CD4-positive, alpha-beta T cell treated with Interleukin-6 at 100 ng/mL for 8 hours (primary cell): ENCODE measurements at places on chromosomes 12 and 14.

- peak; percentile 98 for DNase-seq
Measured at GRCh38 chr12:95217377-95218149, at the start of the genes FGD6 and VEZT. FGD6 (minus strand) TSS chr12:95217467; CDS start chr12:95217240, 227 bp downstream. VEZT (plus strand) TSS chr12:95217807; CDS start chr12:95217851, 44 bp downstream.

GRCh38 chr12:110576504-110576903 is 6.6 kb downstream of the PPTC7 start:
- no peak for DNase-seq

DNA sequence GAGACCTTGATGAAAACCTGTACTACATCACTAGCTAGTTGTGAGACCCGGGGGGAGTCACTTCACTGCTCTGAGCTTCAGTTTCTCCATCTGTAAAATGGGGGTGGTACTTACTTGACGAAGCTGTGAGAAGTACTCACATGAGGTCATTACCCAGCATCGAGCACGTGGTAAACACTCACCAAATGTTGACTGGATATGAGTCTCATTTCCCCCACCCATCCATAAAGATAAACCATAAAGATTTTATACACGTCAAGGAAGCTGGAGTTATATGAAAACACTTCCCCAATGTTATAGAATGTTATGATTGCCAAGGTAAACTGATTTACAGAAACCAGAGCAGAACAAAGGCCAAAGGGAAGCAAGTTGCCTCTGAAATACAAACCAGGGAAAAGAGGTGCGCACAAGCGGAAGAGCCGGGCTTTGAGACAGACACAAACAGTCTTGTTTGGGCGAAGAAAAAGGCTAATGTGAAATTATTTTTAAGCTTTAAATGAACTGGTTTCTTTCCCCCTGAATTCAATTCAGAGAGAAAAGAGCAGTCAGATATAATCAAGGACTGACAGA is 536.8 kb downstream of the MED13L start:
- no peak for DNase-seq

DNA sequence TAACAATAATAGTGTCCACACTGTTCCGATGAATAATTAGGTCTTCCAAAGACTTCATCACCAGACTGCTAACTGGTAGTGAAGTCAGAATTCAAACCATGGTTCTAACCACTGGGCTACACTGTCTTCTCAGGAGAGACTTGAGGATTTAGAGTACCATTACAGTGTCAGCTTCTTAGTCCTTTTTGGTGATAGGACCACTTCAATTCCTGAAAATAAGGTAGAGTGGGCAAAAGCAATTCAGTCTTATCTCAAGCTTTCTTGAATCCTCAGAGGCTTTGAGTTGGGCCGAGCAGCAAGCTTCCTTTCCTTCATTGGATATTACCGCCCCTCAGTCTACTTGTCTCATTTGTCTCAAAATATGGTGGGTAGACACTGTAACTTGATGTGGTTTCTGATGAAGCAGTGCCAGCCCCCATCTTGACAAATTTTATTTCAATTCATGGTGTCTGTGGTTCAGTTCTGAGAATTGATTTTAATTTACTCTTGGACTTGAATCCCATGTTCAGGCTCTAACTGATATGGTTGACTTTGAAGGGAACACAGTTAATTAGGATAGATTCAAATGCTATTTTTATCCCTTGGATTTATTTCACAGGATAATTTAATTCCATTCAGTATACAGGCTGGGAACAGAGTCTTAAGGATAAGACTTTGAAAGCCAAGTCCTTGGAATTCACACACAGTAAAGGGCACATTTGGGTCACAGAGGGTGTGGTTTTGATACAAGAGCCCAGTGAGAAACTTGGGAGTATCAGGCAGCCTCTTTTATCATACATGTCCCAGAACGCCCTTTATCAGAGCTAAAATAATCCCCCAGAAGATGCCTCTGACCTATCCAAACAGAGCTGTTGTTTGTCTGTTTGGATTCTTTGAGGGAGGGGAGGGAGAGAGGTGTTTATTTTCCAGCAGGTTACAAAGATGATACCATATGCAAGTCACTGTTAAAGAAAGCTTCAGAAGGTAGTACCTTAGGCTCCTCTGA is 167.3 kb downstream of the PRKCH start:
- no peak for DNase-seq

DNA sequence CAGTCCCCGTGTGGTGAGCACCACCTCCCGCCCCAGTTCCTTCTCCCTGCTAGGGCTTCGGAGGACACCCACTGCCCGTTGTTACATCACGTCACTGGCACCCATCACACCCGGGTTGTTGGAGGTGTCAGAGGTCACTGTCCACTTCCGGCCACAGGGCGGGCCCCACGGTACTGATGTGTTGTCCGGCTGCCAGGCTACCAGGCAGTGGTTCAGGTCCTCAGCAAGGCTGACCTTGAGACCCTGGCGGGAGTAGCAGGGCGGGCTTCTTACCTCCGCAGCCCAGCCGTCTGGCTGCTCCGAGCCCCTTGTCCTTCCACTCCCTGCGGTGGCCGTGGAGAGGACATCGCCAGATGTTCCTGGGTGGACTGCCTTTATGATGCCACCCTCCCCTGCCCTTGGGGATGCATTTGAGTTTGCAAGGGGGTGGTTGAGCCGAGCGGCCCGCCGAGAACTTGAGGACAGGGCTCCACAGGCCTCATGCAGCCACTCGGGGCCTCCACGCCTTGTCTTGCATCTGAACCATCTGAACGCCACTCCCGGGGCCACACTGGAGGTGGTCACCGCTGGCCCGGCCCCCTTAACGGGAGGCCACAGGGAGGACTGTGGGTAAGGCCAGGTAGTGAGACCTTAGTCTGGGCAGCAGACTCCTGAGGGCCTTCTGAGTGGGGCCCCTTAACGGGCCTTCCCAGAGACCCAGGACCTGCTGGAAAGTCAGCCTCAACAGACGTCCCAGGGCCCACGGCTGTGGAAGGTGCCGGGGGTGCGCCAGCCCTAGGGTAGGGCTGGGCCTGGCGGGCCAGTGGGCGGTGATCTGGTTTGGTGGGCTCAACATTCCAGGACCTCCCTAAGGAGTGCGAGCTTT is 27.1 kb upstream of the PLD4 start:
- no peak for DNase-seq

DNA sequence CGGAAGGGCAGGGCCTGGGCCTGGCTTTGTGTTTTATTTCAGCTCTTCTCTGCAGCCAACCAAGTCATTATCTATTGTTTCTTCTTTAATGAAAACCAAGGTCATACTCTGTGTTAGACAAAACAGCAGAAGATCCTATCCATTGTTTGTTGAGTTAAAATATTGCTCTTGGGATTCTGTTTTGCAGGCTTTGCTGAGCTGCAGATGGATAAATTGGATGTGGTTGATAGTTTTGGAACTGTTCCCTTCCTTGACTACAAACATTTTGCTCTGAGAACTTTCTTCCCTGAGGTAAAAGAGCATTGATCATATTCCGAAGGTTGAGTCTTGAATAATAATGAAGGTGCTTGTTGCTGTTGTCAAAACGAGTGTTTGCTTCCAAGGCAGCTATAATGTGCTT is 106.6 kb downstream of the PLXNC1 start:
- DNase-seq, result no peak

- no peak for DNase-seq
Measured at GRCh38 chr12:112001576-112001975, 11.4 kb downstream of the TMEM116 start.

- DNase-seq, result no peak
Measured at GRCh38 chr12:85191-85666, 18.7 kb downstream of the IQSEC3 start.

GRCh38 chr12:89334548-89335169 is 17.6 kb downstream of the DUSP6 start:
- no peak for DNase-seq

GRCh38 chr14:60051721-60052221 is 40.0 kb upstream of the PCNX4 start:
- peak; percentile 7 for DNase-seq

- DNase-seq, result no peak
Measured at GRCh38 chr14:94770251-94770749, 387 bp upstream of the GSC start.

DNA sequence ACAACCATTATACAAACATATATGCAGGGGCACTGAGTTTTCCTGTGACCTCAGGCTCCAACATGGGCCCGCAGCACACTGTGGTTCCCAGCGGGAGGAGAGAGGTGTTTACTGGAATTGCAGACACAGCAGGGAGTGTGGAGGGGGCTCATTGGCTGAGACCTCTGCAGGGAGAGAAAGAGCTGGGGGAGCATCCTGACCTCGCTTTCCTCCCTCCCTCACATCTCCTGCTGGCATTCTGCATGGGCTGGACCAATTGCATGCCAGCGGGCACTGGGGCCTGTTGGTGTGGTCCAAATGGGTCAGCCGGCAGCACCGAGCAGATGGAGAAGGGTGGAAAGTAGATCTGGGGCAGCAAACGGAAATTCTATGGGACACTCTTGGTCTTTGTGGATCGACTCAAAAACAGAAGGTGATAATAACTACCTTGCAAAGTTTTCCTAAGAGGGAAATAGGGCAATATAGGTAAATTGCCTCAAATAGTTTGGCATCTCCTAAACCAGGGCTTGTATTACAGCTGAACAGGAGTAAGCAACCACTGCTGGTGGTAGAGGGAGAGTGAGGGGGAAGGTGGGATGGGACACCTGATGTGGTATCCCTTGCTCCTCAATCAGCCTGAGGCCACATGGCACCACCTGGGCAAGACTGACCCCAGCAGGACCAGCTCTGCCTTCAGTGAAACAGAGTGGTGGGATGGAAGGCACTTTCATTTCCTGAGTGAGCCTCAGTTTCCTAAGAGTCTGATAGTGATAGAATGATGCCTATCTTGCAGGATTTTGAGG is 86.9 kb downstream of the NTF3 start:
- DNase-seq, result no peak

DNA sequence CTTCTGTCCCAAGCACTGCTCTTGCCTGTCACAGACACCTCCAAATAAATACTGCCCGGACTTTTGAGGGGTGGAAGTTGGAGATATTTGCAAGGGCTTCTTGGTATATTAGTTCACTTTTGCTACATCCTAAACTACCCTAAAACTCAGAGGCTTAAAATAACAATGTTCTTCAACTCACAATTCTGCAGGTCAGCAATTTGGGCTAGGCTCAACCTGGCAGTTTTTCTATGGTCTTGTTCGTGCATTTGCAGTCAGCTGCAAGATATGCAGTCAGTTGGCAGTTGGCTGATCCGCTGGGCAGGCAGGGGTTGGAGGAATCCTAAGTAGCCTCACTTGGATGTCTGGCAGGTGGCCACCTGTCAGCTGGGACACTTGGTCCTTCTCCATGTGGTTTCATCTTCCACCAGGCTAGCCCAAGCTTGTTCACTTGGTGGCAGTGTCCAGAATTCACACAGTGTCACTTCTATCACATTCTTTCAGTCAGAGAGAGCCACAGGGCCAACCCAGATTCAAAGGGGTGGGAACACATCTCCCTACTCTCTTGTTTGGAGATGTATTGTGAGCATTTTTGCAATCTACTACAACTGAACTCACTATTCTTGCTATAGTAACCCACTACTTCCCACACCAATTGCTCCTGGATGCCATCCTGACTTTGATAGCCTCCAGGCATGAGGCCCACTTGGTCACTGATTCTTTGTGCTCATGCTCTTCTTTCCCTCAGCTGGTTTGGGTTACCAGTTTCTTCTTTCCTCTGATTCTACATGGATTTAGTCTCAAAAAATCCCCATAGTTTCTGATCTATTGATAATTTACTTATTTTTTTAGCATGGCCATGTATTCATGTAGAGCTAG is 27.8 kb upstream of the CAPRIN2 start:
- no peak for DNase-seq

- peak; percentile 60 for DNase-seq
Measured at GRCh38 chr12:4148418-4149056, 125.0 kb upstream of the CCND2 start.

DNA sequence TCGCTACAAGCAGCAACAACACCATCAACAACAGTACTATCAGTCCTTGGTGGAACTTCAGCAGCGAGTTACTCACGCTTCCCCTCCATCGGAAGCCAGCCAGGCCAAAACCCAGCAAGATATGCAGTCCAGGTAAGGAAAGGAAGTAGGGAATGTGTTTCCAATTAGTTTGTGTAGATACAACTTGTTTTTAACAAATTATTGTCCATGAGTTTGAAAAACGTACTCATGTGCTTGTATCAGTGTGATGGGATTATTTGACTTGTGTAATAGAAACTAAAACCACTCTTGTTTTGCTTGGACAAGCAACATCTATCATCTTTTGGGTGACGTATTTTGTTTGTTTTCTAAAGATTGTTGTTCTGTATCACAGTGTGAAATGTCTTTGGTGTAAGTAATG is 137.9 kb downstream of the NAV3 start:
- DNase-seq, result no peak

- no peak for DNase-seq
Measured at GRCh38 chr12:28777603-28778365, 371.3 kb upstream of the FAR2 start.

DNA sequence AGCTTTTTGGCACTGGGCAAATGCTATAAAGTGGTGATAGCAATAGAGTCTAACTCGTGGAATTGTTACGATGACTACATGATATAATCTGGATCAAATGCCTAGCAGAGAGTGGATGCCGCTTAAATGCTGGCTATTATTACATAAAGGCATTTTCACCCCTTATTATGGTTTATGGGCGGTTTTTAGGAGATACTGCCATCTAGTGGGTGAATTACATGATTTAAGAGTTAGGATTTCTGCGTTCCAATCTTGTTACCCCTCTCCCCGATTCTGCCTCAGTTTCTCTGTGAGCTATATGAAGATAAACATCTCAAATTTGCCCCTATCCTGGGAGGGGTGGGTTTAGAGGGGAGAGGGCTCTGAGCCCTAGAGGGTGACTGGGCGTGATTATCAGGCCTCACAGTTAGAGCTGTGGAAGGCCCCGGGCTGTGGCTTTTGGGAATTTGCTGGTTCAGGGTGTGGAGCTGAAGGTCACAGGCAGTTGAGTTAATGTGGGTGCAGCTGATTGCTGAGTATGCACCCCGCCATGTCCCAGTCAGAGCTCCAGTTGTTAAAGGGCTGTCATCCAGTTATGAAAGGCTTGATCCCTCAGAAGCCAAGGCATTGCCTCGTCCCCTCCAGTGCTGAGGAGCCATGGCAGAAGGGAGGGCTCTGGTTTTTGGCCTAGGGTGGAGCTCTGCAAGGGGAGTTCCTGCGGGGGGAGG is 14.4 kb downstream of the CLSTN3 start:
- DNase-seq, result no peak

GRCh38 chr14:39432619-39433451 is 602 bp upstream of the FBXO33 start:
- peak; percentile 74 for DNase-seq

DNA sequence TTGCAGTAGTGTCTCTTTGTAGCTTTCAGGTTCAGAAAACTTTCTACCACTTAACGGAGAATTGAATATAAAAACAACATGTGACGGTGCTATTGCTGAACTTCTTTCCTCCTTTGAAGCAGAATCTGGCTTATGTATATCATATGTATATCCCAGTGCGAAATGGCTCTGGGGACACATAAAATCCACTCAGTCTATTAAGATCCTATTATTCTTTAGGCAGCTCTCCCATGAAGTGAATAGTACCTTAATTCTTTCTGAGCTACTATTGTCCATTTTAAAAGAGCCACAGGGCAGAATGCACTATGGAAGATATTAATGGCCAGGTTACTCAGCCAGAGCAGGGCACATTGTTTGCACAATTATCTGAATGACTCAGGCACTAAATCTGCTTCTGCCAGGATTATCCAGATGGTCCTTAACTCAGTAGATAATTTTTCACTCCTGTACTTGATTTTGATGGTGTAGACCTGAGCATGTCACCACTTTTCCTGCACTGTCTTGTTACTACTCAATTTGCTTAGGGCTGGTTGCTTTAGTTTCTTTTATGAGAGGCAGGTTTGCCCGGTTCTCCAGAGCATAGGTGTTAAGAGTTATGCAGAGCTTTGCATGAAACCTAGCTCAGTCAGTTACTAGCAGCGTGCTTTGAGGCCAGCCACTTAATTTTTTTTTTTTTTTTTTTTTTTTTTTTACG is 5.5 kb downstream of the CNTN1 start:
- no peak for DNase-seq
